ENCODE measurements at places on chromosomes 2 and 18.
A peak's percentile ranks its signal among the peaks of the same experiment; 100 is the strongest.

DNA sequence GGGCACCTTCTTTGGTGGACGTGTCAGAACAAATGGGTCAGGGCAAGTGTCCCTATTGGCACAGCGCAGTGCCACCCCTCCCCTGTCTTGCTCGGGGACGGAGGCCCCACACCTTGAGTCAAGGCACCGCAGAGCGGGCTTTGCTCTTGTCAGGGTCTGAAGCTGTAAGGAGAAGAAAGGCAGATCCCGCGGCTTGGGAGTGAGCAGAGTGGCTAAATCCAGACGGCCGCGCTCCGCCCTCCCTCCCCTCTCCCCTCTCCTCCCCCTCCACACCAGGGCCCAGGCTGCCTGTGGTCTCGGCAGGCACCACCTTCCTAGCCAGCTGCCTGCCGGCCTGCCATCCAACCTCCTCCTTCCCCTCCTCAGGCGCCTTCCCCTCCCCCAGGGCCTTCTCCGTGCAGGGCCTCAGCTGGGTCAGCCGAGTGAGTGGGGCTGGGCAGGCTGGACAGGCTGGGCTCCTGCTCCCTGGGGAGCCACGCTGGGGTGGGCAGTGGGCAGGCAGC is 25.8 kb downstream of the SPEG start:
- DNase-seq: no peak

DNA sequence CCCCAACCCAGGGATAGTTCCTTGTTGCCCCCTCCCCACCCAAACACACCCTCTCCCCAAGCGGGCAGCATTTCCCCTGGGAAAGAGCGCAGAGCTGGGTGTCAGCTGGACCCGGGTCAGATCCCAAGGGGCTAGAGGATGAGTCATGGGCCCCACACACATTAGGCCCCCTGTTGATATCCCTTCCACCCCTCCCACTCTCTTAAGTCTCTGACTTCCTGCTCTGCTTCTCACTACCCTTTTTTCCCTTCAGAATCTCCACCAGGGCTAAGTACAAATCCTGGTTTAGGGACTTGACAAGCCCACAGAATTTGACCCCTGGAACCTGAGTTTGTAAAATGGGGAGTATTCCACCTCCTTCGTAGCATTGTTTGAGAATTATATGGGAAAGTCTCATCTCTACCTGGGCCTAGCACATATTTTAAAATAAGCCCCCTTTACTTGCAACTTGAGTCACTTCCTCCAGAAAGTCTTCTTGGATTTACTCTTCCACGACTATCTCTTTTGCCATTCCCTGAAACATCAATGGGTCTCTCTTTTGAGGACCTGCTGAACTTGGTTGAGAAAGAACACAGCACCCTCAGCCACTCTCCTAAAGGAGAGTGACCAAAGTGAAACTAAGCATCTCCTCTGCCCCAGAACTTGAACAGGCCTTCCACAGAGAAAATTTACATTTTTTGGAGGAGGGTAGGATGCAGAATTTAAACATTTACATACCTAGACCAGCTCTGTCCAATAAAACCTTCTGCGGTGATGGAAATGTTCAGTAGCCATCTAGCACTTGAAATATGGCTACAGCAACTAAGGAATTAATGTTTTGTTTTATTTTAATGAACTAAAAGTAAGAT is 4.7 kb downstream of the RTKN start:
- DNase-seq: no peak

GRCh38 chr2:147860009-147860408 is 15.2 kb downstream of the ACVR2A start:
- DNase-seq: no peak

GRCh38 chr2:16972276-16972675 is 306.6 kb upstream of the CYRIA start:
- DNase-seq: no peak

GRCh38 chr2:70919672-70920366 is 15.9 kb upstream of the ATP6V1B1 start:
- peak; percentile 62 for DNase-seq

DNA sequence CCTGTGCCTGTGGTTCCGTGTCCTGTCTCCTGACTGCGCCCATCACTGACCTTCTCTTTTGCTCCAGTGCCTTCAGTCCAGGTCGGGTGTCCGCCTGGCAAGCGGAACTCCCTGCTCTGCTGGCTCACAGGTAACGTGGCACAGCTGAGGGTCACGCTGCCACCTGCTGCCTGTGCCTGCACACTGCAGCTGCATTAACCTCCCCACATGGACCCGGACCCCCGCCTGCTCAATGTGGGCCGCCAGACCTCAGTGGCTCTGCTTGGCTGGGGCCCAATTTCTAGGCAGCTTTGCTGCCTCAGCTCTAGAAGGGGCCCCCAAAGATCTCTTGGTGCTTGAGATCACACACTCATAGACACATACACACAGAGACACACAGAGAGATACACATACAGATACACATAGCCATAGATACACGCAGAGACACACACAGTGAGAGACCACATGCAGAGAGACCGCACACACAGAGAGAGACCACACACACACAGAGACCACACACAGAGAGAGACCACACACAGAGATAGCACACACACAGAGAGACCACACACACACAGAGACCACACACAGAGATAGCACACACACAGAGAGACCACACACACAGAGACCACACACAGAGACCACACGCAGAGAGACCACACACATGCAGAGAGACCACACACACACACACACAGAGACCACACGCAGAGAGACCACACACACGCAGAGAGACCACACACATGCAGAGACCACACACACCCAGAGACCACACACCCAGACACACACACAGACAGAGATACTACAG is 14.9 kb upstream of the CNNM3 start:
- no peak for DNase-seq

- DNase-seq: no peak
Observed at GRCh38 chr18:42028247-42028832, 73.3 kb downstream of the PIK3C3 start.

GRCh38 chr2:47504174-47504810 is 101.3 kb downstream of the MSH2 start:
- no peak for DNase-seq

GRCh38 chr2:45857275-45857609 is 205.8 kb downstream of the PRKCE start:
- no peak for DNase-seq

DNA sequence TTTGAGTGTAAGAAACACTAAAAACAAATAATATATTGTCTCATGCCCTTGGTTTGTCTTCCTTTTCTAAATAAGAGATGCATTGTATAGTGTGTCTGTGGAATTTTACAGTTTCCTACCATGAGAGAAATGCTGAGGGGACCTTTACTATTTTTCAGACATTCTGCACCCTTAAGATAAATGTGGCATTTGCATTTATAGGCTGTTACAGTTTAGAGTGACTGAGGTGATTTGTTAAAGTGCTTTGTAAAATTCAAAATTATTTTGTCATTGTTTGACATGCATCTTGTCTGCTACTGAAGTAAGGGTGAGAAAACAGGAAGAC is 78.9 kb upstream of the ZSWIM2 start:
- no peak for DNase-seq

- no peak for DNase-seq
Observed at GRCh38 chr2:17754773-17755425, 961 bp downstream of the GEN1 start.

DNA sequence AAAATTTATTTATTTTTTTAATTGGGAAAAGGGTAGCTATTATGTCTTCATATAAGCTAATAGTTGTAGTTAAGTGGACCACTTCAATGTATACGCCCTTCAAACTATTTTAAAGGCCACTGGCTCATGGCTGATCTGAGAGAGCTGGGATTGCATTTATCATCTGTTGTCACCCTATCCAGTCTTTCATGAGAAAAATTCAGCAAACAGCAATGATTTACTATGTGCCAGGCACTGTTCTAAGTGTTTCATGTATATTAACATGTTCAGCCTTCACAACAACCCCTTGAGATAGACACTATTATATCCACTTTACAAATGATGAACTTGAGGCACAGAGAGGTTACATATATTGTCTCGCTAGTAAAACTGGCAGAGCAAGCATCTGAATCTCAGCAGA is 66.1 kb upstream of the ZNF397 start:
- DNase-seq: no peak

- no peak for DNase-seq
Observed at GRCh38 chr2:217901835-217902378, 100.9 kb downstream of the TNS1 start.

DNA sequence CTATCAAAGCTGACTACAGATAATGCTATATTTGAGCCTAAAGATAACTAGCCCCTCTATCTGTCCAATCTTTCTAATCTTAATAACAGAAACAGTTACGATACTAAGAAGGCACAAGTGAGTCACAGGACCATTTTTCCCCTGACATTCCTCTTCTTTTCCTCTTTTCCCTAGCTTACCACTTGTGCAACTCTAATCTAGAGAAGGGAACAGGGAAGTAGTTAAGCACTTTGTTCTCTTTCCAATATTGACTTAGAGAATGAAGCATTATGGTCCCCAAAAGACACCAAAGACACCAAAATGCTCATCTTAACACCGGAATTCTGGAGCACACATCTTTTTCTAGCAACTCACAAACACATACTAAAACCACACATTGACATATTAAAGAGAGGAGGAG is 1.8 kb downstream of the PDE11A start:
- no peak for DNase-seq

DNA sequence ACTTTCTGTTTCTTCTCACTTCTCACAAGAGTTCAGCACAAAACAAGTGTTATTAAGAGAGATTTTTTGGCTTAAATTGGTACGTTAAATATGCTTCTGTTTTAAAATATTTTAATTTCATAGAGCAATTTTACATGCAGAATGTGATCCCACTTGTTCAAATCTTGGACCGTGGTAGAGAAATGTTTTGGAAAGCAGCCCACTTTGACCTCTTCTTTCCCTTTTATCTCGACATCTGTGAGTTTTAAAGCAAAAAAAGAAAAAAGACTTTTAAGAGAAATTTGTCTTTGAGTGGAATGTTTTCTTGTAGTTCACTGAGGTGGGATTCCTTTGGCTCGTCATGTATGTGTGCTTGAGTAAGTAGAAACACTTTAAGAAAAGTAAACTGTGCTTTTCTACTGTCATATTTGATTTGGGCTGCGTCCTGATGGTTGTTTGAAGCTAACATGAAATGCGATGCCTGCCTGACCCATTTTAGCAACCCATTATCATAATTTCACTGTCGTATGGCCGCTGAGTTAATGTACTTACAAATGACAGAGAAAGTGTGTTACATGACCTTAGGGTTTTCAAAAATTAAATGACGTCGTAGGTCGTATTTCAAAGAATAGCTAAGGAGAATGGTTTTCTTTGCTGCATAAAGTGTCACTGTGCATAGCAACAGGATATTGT is 54.5 kb downstream of the TSHZ1 start:
- DNase-seq: no peak

DNA sequence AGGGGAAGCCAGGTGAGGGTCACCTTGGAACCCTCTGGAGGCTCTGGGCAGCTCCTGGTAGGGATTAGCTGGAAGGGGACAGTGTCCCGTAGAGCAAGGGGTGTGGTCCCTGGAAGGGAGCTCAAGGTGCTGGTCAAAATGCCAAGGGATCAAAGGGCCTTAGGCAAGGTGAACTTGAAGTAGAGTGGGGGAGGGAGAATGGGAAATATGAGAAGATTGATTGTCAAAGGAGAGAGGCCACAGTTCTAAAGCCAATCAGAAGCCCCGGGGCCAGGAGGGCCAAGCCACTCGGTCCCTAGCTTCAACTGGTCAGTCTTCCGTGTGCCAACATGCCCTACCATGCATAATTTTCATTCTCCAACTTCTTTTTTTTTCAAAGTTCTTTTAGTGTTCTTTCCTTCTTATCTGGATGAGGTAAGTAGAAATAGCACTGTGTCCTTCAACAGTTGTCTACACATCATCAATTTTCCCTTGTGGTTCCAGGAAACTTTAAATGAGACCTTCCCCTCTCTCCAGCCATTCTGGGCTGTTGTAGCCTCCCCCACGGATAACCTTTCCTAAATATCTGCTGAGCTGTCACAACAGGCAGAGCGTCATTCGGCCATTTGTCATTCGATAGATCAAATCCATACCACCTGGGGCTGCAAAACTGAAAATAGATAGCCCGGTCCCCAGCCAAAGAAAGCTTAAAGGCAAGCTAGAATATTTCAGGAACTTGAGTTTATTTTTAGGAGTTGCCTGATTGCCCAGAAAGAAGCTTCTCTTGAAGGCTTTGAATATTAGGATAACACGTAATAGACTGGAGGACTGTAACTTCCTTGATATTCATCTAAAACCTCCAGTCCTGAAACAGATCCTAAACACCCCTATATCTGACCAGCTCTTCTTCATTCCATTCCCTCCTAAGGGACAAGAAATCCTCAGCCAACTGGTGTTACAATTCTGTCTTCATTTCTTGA is 83.3 kb downstream of the ALPK2 start:
- DNase-seq: no peak

DNA sequence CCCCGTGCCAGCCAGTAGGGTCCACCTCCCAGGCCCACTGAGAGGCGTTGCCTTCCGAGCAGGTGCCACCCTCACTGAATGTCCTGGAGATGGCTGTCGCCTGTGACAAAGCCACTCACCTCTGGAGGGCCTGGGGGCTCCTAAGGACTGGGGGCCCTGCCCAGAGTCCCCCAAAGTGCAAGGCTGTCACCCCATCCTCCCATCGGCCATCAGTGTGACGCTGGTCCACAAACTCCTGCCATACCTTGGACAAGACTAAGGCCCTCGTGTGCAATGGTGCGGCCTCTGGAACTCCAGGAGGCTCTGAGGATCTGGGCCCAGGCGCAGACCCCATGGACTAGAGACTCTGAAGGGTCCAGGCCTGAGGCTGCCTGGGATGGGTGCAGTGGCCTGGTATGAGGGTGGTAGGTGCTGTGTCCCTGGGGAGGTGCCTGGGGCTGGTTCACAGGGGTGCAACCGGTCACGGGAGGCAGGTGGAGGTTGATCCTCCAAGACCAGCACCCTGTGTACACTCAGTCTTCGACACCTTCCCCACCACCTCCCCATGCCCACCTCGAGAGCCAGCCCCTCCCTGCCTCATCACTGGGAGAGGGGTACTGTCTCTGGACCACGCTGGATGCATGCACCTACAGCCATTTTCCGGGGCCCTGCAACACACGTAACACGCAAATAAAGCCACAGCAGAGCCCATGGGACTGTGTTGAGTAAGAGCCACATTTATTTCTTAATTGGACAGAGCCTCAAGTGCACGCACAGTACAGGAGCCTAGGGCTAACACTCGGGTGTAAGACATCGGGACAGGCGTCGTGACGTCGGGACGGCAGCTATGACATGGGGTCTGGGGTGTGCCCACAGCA is 21.6 kb downstream of the AQP12A start:
- no peak for DNase-seq

DNA sequence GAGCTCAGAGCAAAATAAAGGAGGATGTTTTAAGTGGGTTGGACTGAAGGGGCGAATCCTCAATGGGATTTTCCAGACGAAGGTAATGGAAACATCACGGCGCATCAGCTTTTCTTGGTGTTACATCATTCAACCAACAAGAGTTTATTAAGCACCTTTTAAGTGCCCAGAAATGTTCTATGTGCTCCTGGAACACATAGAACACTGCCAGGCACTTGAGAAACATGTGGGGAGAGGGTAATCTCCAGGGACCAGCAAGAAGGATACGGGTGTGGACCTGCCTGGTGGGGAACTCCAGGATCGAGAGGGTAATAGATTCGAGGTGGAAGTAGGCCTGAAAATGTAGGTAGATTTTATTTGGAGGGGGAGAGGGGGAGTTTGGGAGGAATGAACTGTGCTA is 168.6 kb downstream of the PRKCE start:
- DNase-seq: no peak

All from GM04504 (cell line).